Endothelial cell (in vitro differentiated cells): ENCODE measurements at places on chromosomes 1 and 21. TPM values are rescaled to one million over a fixed set of nuclear protein-coding genes. Genes with fewer than 3 reads are reported as not detected.

GRCh38 chr1:15948595-15949452 is 27.1 kb downstream of the ZBTB17 start:
- H3K27me3 ChIP-seq = peaks cover 16% of the 10 kb centered on the region
- peaks cover 25% of the 10 kb centered on the region for H3K36me3 ChIP-seq
- H3K4me1 ChIP-seq = peaks cover 29% of the 10 kb centered on the region
- H3K27ac ChIP-seq = peak overlapping the region; percentile 34
- DNase-seq = no peak

- no peaks in the 10 kb centered on the region for H3K36me3 ChIP-seq
- no peaks in the 10 kb centered on the region for H3K4me1 ChIP-seq
- no peak overlapping the region for H3K27ac ChIP-seq
- H3K4me3 ChIP-seq = no peak overlapping the region
- no peak for DNase-seq
Observed at GRCh38 chr1:9018333-9018732, 7.9 kb downstream of the SLC2A7 start.

DNA sequence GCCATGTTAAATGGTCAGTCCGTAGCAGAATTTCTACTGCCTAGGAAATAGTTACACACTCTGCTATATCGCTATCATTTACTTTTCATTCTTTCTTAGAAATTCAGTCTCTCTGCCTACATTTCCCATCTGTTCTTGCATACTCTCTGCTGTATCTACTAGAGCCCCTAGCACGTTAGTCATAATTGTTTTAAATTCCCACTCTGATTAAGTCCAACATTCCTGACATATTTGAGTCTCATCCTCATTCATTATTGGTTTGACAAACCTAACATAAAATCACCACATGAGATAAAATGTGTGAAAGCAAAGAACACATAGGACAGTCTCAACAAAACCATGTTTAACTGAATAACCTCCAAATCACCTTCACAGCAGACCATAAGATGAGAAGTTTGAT is 513.6 kb downstream of the PLPP3 start:
- H3K4me1 ChIP-seq = no peaks in the 10 kb centered on the region
- H3K36me3 ChIP-seq = no peaks in the 10 kb centered on the region
- no peak for DNase-seq
- H3K27me3 ChIP-seq = no peaks in the 10 kb centered on the region
- no peak overlapping the region for H3K27ac ChIP-seq
- H3K4me3 ChIP-seq = no peak overlapping the region

GRCh38 chr1:58754073-58754613 is 29.7 kb downstream of the JUN start:
- H3K27ac ChIP-seq = no peak overlapping the region
- no peaks in the 10 kb centered on the region for H3K27me3 ChIP-seq
- H3K36me3 ChIP-seq = no peaks in the 10 kb centered on the region
- H3K4me1 ChIP-seq = peaks cover 11% of the 10 kb centered on the region
- H3K4me3 ChIP-seq = no peak overlapping the region

GRCh38 chr1:239657291-239657690 is 270.9 kb downstream of the CHRM3 start:
- H3K4me3 ChIP-seq = no peak overlapping the region
- no peaks in the 10 kb centered on the region for H3K36me3 ChIP-seq
- H3K27me3 ChIP-seq = peaks cover 6% of the 10 kb centered on the region
- H3K27ac ChIP-seq = no peak overlapping the region

- no peaks in the 10 kb centered on the region for H3K36me3 ChIP-seq
- DNase-seq = no peak
- no peak overlapping the region for H3K27ac ChIP-seq
Observed at GRCh38 chr1:188402986-188403385, 1574.2 kb downstream of the PLA2G4A start.

GRCh38 chr1:6535214-6535613 is 19.1 kb downstream of the NOL9 start:
- peak overlapping the region; percentile 50 for H3K27ac ChIP-seq
- H3K36me3 ChIP-seq = peaks cover 18% of the 10 kb centered on the region
- peaks cover 6% of the 10 kb centered on the region for H3K4me1 ChIP-seq
- no peak overlapping the region for H3K4me3 ChIP-seq
- peaks cover 3% of the 10 kb centered on the region for H3K27me3 ChIP-seq

DNA sequence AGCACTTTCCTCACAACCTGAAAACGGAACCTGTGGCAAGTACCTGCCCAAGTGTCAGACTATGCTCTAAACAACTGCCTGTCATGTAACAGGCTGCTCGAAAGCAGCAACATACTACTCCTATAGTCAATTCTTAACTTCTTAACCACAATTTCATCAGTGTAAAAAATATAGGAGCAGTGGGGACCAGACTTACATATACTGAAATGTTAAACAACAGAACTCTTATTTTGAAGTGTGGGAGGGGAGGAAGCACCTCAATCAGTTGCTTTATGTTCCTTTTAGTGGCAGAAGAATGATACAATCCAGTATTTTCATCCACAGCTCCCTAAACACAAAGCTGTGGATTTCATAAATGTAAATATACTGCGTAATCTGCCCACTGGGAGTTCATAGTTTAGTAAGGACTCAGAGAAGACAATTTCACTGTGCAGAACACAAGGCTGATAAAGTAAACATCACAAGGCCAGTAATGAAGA is 44.2 kb downstream of the WLS start:
- H3K4me1 ChIP-seq = peaks cover 19% of the 10 kb centered on the region
- H3K36me3 ChIP-seq = peaks cover 20% of the 10 kb centered on the region
- peaks cover 4% of the 10 kb centered on the region for H3K27me3 ChIP-seq
- H3K27ac ChIP-seq = peak overlapping the region; percentile 58
- no peak overlapping the region for H3K4me3 ChIP-seq

DNA sequence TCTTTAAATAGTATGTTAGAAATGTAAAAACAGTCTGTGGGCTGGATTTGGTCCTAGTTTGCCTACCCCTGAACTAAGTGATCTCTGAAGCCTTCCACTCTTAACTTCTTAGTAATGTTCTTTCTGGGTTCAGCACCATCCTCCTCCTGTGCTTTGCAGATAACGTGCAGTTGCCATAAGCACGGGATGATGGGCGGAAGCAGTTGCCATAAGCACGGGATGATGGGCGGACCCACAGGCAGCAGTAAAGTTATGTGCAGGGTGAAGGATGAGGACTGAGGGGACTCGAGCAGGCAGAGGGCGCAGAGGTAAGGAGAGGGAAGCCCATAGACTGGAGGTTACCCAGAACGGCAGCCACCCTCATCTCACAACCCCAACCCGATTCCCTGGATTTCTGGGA is 25.6 kb downstream of the GPA33 start:
- H3K4me3 ChIP-seq = no peak overlapping the region
- no peak overlapping the region for H3K27ac ChIP-seq

DNA sequence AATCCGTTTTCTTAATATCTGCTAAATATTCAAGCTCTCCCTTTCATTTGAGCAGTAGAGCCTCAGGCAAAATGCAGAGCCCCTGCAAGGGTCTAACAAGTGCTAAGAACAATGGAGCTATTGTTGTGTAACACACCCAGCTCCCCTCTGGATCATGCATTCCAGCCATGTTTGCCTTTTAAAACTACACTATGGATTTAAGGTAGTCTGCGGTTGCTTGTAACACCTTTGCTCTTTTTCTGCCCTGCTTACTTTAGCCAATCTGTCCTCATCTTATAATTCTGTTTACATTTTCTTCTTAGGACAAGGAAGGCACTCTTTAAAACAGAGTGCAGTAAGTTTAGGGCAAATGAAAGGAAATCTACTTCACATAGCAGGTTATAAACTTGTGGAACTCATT is 60.0 kb upstream of the C1orf105 start:
- H3K27ac ChIP-seq = no peak overlapping the region
- no peaks in the 10 kb centered on the region for H3K27me3 ChIP-seq
- no peak for DNase-seq
- no peaks in the 10 kb centered on the region for H3K36me3 ChIP-seq
- no peak overlapping the region for H3K4me3 ChIP-seq
- peaks cover 25% of the 10 kb centered on the region for H3K4me1 ChIP-seq

- H3K4me3 ChIP-seq = no peak overlapping the region
- H3K27ac ChIP-seq = no peak overlapping the region
Observed at GRCh38 chr1:185328255-185328654, 11.2 kb upstream of the IVNS1ABP start.

DNA sequence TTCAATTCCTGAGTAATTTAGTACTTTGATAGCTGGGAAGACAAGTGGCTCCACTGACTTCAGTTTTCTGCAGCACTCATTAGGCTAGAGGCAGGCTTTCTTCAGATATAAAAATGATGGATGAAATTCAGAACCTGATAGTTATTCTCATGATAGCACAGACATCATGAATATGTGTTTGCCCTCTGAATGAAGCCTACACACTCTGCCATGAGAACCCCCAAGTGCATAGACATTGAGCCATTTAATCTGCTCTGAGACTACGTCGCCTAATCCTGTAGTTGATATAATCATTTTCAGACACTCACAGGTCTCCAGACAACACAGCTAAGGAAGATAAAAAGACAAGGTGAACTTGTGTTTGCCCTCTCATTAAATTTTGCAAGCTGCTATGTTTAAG is 566.1 kb downstream of the AMY1C start:
- H3K27me3 ChIP-seq = peaks cover under 1% of the 10 kb centered on the region
- no peak for DNase-seq
- no peaks in the 10 kb centered on the region for H3K36me3 ChIP-seq
- no peaks in the 10 kb centered on the region for H3K4me1 ChIP-seq

- H3K4me1 ChIP-seq = peaks cover 49% of the 10 kb centered on the region
- H3K36me3 ChIP-seq = peaks cover 8% of the 10 kb centered on the region
- no peak for DNase-seq
- H3K27ac ChIP-seq = peak overlapping the region; percentile 100
- H3K27me3 ChIP-seq = peaks cover 5% of the 10 kb centered on the region
Observed at GRCh38 chr1:23960291-23961020, 828 bp downstream of the PNRC2 start.

GRCh38 chr1:96234299-96234698 is 487.3 kb upstream of the PTBP2 start:
- no peaks in the 10 kb centered on the region for H3K27me3 ChIP-seq
- H3K4me3 ChIP-seq = no peak overlapping the region
- H3K36me3 ChIP-seq = no peaks in the 10 kb centered on the region
- DNase-seq = no peak

- DNase-seq = no peak
- H3K27ac ChIP-seq = no peak overlapping the region
- peaks cover 1% of the 10 kb centered on the region for H3K27me3 ChIP-seq
Observed at GRCh38 chr1:175804561-175804960, 61.2 kb upstream of the TNR start.

DNA sequence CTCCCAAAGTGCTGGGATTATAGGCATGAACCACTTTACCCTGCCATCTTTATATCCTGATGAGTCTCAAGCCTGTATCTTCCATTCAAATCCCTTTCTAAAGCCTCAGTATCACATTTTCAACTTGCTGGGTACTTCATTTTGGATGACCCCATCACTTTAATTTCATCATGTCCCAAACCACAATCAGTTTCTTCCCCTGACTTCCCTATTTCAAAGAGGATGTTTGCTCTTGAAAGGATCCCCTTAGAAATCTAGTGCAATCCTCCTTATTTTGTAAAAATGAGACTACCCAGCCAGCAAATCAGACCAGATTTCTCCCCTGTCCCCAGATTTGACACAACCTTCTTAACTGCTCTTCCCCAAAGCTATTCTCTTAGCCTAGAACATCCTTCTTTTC is 7.0 kb upstream of the TRIT1 start:
- no peak overlapping the region for H3K27ac ChIP-seq
- no peaks in the 10 kb centered on the region for H3K36me3 ChIP-seq
- H3K4me1 ChIP-seq = peaks cover 5% of the 10 kb centered on the region
- no peaks in the 10 kb centered on the region for H3K27me3 ChIP-seq

GRCh38 chr1:198544265-198544664 is 3.8 kb upstream of the ATP6V1G3 start:
- no peak overlapping the region for H3K4me3 ChIP-seq
- no peak overlapping the region for H3K27ac ChIP-seq
- no peak for DNase-seq

- H3K36me3 ChIP-seq = no peaks in the 10 kb centered on the region
- H3K4me1 ChIP-seq = no peaks in the 10 kb centered on the region
Observed at GRCh38 chr21:26588446-26588845, 15.4 kb upstream of the CYYR1 start.

DNA sequence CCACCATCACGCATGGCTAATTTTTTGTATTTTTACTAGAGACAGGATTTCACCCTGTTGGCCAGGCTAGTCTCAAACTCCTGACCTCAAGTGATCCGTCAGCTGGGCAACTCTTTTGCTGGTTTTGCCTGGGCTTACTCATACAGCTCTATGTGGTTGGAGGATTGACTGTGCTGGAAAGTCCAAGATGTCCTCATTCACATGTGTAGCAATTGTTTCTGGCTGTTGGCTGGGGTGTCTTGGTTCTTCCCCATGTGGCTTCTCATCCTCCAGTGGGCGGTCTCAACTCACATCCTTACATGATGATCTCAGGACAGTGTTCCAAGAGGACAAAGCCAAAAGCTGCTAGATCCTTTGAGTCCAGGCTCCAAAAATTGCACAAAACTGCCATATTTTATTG is 53.3 kb downstream of the TEX35 start:
- no peaks in the 10 kb centered on the region for H3K4me1 ChIP-seq
- H3K27ac ChIP-seq = no peak overlapping the region
- H3K36me3 ChIP-seq = no peaks in the 10 kb centered on the region

- no peaks in the 10 kb centered on the region for H3K27me3 ChIP-seq
- no peak overlapping the region for H3K27ac ChIP-seq
- H3K36me3 ChIP-seq = peaks cover 28% of the 10 kb centered on the region
- no peaks in the 10 kb centered on the region for H3K4me1 ChIP-seq
Observed at GRCh38 chr1:71068325-71069240, 12.3 kb downstream of the ZRANB2 start.

DNA sequence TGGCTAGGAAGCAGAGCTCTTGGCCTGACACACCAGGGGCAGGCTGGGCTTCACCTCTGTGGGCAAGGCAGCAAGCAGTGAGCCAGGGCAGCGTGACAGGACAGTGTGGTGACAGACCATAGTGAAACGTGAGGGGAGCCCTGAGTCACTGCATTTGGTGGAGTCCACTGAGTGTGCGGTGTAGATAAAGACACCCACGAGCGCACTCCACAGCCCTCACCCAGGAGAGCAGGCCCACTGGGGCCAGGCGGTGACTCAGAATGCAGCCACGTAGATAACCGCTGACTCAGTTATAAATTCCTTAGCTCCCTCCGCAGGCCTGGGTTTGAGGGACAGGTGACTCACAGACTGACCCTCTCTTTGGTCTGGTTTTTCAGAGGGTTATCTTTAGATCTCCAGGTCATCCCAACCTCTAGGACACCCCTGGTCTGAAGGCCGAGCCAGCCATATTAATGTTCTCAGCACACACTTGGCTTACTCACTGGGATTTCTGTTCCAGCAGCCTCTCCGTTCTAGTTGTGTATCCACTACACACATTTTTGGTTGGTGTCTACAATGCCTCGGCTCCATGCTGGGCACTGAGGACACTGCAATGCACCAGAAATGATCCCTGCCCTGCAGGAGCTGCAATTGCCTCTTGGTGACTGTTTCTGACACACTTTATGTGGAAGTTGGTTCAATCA is 90.2 kb upstream of the TSPAN2 start:
- no peaks in the 10 kb centered on the region for H3K27me3 ChIP-seq
- no peak for DNase-seq
- peaks cover 23% of the 10 kb centered on the region for H3K4me1 ChIP-seq

GRCh38 chr1:2271211-2271721 is 43.1 kb downstream of the SKI start:
- H3K27me3 ChIP-seq = peaks cover 6% of the 10 kb centered on the region
- no peak overlapping the region for H3K27ac ChIP-seq
- H3K4me1 ChIP-seq = peaks cover 26% of the 10 kb centered on the region

The YOD1 gene
- 9.0 TPM for total RNA-seq

The RHEX gene
- not detected for total RNA-seq

The PRAMEF13 gene
- total RNA-seq = not detected

The FAM177B gene
- total RNA-seq = not detected

The YIPF1 gene
- 26.3 TPM for total RNA-seq

The FLG gene
- total RNA-seq = not detected

The BATF3 gene
- total RNA-seq = 0.54 TPM

The ST6GALNAC3 gene
- total RNA-seq = 46.8 TPM

The SLC6A9 gene
- 2.8 TPM for total RNA-seq

The KPRP gene
- total RNA-seq = not detected

The ZNF593OS gene
- total RNA-seq = not detected

The CCDC28B gene
- total RNA-seq = 22.9 TPM

The ELK4 gene
- total RNA-seq = 57.1 TPM

The RWDD3 gene
- 31.4 TPM for total RNA-seq

The DNASE2B gene
- total RNA-seq = not detected
